Stimulated activated CD8-positive, alpha-beta memory T cell treated with anti-CD3 and anti-CD28 coated beads, Interleukin-15, amount 100 ng/mL, for 1 hour (primary cell): ENCODE measurements at places on chromosomes 2 and 18.

DNA sequence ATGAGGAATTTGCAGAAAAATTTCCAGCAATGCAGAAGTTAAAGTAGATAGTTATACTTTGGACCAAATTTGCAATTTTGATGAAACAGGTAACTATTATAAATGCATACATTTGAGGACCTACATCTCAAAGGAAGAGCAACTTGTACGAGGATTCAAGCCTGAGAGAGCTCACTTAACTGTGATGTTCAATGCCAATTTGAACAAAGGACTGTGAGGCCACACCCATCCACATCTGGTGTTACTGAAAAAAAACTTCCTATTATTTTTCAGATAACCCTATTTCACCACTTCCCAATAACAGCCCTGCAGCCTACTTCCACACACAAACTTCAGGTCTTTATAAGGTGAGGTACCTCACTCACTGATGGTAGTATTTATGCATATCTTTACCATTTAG, 203.5 kb upstream of the NABP1 start:
- no peak for DNase-seq

DNA sequence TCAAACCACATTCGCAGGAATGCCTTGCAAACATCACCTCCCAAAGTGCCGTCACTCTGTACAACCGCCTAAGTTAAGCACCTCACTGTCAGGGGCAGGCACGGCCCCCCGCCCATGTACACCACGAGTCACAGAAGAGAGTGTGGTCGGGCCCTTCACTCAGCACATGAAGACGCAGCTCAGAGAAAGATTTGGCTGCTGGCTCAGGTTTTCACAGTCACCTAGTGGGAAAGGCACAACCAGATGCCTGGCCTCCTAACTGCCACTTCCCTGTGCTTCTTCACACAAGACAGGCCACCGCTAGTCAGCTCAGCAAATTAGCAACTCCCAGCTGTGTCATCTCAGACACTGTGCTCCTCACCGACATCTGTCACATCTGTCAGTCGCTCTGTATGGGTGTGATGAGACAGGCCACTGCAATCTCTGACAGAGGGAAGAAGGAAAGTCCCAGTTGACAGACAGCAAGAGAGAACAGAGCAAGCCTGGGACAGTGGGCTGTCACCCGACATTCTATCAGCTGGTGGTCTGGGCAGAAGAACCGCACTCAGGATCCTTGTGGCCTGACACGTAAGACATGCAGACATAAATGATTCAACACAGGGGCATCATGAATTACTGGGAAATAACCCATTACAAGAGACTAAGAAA, 60.8 kb downstream of the CRACDL start:
- DNase-seq: no peak

DNA sequence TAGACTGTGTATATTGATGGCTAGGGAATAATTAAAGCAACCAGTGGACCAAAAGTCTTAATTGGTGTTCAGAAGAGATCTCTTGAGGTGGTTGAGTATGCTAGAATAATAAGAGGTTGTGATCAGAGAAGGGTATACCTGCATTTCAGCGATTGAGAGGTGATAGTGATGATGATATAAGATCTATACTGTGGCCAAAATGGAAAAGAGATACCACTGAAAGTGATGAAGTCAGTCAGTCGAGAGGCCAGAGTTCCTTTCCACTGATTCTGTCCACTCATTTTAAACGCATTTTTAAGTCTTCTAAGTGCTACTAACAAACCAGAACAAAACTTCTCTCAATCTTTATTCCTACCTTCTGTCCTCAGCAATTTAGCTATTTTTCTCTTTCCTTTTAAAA, 32.9 kb downstream of the ACTR3 start:
- DNase-seq: no peak

GRCh38 chr2:120330946-120331822, 14.8 kb upstream of the INHBB start:
- DNase-seq: no peak

DNA sequence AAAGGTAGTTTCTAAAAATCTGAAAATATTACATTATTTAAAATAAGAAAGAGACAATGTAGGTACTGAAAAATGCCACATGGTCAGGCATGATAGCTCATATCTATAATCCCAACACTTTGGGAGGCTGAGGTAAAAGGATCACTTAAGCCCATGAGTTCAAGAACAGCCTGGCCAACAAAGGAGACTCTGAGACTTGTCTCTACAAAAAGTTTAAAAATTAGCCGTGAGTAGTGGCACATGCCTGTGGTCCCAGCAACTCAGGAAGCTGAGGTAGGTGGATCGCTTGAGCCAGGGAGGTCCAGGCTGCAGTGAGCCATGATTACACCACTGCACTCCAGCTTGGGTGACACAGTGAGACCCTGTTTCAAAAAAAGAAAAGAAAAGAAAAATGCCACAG, 21.8 kb downstream of the ATAD2B start:
- DNase-seq: no peak

DNA sequence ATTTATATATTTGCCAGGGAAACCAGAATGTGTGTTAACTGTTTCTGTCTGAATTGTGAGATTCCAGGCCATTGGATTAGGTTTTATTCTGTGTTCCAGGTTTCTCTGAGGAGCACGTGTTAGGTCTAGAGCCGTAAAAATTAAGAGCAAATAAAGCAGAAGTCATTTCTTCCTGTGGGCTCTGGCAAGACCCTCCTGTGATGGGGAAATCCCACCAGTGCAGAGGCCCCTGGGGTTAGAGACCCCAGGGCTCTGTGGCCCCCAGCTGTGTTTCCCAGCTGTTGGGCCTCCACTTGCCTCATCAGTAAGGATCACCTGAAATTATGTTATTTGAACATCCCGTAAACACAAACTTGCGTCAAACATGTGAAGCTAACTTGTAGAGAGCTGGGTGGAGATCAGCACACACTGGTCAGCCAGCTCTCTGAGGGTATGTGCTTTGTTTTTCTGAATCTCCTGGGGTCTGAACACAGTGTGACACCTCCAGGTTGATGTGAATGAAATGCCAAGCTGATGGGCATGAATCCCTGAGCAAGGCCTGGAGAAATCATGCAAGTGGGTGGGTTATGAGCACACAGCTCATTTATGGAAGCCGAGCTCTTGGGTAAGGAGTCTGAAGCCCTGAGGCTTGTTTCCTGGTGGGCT, 50.3 kb downstream of the HK2 start:
- DNase-seq: no peak

- DNase-seq: no peak
Measured at GRCh38 chr2:133972786-133973185, 281.1 kb upstream of the MGAT5 start.

GRCh38 chr2:238381341-238382115, 45.2 kb upstream of the ASB1 start:
- no peak for DNase-seq

- DNase-seq: no peak
Measured at GRCh38 chr2:36473230-36473629, 117.7 kb downstream of the CRIM1 start.

DNA sequence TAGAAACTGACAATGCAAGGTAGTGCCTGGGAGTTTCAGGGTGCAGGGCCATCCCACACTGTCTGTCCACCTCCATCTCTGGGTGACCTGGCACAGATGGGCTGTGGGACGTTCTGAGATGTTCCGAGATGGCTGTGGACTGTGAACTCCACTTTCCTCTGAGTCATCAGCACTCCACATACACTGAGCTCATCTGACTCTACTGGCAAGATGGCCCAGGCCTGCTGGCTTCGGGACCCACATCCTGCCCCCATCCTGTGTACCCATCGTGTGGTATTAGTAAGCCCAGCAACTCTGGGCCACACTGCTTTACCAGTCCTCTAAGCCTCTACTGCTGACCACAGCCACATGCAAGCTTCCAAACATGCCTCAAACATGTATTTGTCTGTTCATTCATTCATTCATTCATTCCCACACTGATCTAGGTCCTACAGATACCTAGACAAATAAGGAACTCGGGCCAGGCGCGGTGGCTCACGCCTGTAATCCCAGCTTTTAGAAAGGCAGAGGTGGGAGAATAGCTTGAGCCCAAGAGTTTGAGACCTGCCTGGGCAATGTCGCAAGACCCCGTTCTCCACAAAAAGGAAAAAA, 124.8 kb upstream of the CXCR4 start:
- no peak for DNase-seq

- DNase-seq: no peak
Measured at GRCh38 chr2:39996653-39997080, 217.6 kb upstream of the THUMPD2 start.

DNA sequence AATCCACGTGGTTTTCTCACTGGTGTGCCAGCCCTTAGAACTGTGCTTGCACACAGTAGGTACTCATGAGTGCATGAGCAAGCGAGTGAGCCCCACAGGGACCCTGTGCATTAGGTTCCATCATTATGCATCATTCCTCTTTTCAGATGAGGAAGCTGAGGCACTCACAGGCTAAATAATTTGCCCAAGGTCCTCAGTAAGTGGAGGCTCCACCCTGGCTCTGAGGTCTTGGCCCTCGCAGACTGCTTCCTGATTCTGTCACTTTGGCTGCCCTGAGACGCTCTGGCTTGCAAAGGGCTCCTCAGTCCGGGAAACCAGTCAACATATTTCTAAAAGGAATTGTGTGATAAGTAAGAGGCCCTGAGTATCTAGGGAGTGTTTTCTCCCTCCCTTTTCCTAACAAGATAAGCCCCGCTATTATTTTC, 71.7 kb downstream of the IL1R2 start:
- no peak for DNase-seq

- no peak for DNase-seq
Measured at GRCh38 chr2:164203131-164203530, 418.2 kb downstream of the GRB14 start.

GRCh38 chr2:26444236-26444635, 33.7 kb downstream of the OTOF start:
- DNase-seq: no peak

- DNase-seq: no peak
Measured at GRCh38 chr2:45745231-45745630, 93.8 kb downstream of the PRKCE start.

- DNase-seq: no peak
Measured at GRCh38 chr2:234858145-234858544, 93.7 kb upstream of the SH3BP4 start.

DNA sequence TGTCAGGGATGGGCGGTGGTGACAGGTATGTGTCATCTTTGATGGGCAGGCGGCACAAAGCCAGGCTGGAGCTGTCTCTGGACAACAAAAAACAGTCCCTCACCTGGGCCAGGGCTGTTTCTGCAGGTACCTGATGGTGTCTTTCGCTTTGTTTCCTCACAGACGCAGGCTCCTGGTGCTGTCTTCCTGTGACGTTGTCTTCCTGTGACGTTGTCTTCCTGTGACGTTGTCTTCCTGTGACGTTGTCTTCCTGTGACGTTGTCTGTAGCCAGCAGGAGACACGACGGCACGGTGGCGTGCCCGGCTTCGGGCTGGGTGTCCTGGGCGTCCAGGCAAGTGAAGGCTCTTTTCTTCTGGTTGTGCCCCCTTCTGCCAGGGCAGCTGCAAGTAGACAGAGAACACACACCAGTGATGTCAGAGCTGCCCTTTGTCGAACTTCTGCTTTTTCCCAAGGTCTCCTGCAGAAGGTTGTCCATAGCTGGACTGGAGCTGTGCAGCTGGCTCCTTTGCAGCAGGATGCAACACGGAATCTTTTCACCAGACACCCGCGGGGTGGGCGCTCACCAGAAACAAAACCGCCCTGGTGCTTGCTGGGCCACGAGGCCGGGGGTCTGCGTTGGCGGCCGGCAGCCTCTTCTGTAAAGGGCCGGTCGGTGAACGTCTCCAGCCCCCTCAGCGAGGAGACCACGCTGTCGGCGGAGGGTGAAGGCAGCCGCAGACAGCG, 21.1 kb downstream of the GPR35 start:
- no peak for DNase-seq

DNA sequence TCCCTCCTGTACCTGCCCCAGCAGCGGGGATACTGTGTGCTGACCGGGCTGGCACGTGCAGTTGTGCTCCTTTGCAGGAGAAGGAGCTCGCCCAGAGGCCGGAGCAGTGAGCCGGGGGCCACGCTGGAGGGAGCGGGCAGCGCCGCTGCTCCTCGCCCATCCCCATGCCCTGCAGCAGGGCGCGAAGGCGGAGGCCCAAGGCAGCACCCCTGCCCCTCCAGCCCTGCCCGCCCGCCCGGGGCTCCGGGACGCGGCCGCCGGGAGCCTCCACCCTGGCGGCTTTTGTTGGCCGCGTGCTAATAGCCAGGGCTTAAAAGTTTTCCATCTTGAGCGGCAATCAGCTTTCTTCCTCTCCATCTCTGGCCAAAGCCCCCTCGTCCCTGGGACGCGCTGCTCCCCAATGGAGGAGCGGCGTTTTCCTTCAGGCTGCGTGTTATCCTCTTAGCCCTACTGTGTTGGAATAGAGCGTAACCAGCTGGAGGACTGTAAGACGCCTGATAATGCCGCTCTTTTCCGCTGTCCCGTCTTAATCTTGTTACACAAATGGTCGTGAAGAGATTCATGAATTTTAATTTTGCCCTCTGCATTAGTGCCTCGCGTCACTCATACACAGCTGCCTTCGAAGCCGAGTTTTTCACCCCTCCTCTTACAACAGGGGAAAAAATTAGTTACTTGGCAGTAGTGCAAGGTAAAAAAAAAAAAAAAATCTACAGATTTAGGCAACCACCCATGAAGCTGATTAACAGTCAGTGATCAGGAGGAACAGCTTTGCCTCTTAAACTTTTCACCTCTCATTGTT, 172.9 kb upstream of the SIX3 start:
- DNase-seq: no peak

- no peak for DNase-seq
Measured at GRCh38 chr2:132636346-132636745, 33.7 kb downstream of the LYPD1 start.

GRCh38 chr2:66688951-66689350, 254.0 kb downstream of the MEIS1 start:
- no peak for DNase-seq

GRCh38 chr2:155115846-155116245, 417.4 kb downstream of the KCNJ3 start:
- DNase-seq: no peak

GRCh38 chr2:26591619-26592505, 49.3 kb downstream of the CIB4 start:
- no peak for DNase-seq

DNA sequence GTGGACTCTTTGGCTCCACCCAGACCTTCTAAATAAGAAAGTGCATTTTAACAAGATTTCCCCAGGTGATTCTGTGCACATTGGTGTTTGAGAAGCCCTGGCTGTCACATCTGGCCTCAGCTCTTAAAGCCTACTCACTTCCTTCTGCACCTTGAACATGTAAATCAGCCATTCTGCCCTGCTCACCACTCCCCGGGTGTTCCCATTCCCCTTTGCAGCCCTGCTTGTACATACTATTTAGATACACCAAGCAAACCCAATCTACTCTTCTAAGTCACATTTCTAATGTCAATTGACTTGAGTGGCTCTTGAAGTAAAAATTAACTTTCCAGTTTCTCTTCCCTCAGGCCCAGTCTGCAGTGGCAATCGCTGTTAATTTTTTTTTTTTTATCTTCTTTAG, 13.1 kb upstream of the SCN1A start:
- no peak for DNase-seq

DNA sequence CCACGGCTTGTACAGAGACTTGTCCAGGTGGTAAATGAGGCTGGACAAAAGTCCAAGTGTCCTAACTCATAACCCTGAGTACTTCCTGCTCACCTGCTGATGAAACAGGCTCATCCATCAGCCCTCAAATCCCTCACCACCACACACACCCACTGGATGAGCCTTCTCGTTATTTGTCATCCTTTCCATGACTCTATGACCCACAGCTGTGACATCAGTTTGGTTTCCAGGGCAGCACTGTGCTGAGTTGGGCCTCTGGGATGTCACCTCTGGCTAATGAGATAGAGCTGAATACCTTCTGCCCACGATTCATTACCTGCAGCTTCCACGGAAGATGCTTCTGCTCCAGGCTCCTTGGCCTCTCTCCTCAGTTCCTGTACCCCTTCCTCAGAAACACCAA, 39.4 kb downstream of the SLC14A2 start:
- no peak for DNase-seq
